ENCODE measurements at places on chromosomes 7 and 10.

DNA sequence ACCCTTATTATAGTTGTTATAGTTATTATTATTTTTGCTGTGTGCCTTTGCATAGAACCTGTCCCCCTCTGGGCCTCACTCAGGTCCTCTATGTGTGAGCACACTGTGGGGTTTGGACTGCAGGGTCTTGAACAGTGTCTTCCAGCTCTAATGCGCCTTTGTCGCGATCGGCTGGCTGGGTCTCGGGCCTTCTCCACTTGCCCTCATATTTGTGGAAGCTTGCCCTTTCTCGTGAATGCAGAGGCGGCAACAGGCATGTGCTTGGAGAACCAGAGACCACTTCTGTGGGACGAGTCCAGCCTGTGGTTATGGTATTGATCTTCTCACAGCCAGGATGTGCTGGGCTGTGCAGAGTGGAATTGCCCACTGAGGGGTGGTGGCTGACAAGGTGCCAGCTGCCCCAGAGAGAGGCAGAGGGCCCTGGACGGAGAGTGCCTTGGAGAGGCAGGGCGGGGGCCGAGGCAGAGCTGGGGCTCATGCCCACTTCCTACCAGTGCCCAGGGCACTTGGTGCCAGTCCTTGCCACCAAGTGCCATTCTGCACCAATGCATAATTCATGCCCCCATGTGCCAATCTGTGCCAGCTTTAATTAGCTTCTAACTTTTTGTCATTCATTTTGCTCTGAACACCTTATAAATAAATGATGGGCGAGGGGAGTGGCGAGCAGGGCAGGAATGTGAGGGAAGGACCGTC is 6.8 kb upstream of the CDH23 start:
- no peak for DNase-seq

DNA sequence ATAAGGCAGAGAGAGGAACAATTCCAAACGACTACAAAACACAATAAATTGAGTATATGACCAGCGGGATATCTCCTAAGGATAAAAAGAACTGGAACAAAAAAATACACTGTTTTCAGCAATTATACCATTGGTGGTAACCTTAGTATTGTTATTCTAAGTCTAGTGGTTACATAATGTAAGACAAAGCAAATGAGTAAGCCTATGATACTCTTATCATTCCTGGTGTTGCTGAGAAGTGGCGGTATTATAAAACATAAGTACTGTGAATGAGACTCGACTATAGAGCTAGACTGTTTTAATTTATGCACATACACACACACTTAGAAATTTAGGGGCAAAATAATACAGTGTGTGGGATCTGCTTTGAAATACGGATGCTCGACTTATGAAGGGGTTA is 107.7 kb downstream of the NRBF2 start:
- no peak for DNase-seq

DNA sequence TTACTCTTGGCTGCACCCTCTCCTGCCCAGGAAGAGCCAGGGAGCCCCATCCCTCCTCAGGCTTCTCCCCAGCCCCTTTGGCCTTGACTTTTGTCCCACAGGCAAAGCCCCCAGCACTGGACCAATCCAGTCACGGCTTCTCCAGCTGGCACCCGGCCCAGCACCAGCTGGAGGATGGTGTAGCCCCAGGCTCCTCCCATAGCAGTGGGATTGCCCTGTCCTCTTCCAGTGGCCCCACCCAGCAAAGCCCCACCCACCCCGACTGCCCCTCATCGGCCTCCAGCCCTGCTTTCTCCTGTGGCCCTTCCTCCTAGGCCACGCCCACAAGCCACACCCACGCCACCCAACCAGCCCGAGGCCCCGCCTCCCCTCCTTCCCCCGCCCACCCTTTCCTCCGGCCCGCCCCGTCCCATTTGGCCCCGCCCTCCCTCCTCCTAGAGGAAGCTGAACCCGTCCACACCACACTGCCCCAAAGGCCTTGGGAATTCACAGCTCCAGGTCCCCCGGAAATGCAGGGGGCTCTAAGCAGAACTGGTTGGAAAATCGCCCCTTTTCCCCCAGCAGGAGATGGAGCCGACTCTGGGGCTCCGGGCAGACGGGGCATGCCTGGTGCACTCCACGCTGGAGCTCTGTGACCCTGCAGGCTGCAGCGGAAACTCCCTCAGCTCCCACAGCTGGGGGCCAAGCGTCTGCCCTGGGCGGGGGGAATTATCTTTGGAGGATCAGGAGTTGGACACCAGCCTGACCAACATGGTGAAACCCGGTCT is 25.2 kb downstream of the GET4 start:
- DNase-seq, result peak; percentile 96

DNA sequence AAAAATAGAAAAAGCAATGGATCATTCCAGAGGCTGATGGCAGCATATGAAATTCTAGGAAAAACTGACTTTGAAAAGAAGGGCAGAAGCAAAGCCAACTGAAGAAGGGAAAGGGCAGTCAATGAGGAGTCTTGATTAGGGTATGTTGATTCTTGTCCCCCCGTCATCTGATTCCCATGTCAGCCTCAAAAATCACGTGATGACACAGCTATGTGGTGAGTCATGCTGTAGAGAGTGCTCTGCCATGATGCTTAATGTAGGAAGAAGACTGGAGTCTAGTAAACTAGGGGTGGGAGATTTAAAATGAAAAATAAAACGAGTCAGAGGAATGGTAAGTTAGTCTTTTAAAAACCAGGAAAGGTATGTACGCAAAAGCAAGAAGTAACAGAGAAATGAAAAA is 3.9 kb upstream of the POU6F2 start:
- DNase-seq, result peak; percentile 6

DNA sequence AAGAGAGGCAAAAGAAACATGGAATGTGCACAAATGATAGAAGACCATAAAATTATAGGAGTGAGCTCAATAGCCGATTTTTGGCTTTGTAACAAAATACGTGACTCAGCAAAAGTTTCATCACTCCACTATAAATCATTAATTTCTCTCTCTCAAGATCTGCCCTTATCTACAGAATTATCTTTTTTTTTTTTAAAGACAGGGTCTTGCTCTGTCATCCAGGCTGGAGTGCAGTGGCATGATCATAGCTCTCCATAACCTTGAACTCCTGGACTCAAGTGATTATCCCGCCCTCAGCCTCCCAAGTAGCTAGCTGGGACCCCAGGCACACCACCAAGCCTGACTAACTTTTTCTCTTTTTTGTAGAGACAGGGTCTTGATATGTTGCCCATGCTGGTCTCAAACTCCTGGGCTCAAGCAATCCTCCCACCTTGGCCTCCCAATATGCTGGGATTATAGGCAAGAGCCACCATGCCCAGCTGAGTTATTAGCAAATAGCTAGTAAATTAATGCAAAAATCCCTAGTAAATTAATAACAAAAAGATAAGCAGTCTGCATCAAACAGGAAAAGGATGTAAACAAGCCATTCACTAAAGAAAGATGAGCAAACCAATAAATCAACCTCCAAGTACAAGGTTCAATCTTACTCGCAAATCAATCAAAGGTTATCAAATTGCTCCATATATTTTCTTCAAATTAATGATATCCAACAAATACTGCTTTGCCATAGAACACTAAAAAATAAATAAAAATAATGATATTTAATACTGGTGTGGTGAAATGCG is 450.7 kb downstream of the PARD3 start:
- no peak for DNase-seq

GRCh38 chr7:74483402-74484336 is 30.0 kb downstream of the GTF2IRD1 start:
- no peak for DNase-seq

DNA sequence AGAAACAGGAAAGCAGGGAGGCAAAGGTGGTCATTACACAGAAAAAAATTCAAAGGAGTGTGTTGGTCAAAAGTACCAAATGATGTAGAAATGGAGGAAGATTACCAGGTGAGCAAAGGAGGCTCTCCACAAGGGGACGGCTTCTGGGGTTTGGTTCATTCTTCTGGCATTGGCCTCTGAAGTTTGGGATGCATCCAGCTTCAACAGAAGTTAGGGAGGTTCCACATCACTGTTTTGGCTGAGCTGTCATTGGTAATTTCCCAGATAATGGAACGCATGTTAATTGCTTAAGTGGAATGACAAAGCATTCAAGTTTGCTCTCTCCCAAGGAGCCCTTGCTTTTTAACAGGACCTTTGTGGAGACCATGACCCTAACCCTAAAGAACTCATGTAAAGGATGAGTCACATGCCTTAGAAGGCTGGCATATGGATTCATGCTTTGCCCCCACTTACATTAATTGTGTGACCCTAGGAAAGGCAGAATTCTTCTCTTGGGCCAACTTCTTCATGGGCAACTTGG is 398.6 kb downstream of the GPAM start:
- DNase-seq, result no peak

DNA sequence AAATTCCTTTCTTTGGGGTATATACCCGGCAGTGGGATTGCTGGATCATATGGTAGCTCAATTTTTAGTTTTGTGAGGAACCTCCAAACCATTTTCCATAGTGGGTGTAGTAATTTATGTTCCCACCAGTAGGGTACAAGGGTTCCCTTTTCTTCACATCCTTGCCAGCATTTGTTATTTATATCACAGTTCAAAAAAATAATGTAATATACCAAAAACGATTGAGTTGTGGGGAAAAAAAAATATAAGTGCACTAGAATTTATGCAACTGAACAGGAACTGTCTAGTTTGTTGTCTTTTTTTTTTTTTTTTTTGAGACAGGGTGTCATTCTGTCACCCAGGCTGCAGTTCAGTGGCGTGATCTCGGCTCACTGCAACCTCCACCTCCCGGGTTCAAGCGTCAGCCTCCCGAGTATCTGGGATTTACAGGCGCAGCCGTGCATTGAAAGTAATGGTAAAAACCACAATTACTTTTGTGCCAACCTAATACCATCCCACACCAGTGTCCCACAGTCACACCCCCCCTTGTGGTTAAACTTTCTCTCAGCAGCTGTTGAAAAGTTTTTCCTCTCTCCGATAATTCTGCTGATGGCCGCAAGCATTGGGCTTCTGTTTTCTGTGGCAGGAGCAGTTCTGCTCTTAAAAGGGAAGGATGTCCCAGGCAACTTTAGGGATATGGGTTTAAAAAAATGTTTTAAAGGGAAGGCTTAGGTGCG is 6.8 kb upstream of the LAT2 start:
- no peak for DNase-seq

GRCh38 chr7:7114575-7115291 is 67.6 kb upstream of the C1GALT1 start:
- peak; percentile 95 for DNase-seq

DNA sequence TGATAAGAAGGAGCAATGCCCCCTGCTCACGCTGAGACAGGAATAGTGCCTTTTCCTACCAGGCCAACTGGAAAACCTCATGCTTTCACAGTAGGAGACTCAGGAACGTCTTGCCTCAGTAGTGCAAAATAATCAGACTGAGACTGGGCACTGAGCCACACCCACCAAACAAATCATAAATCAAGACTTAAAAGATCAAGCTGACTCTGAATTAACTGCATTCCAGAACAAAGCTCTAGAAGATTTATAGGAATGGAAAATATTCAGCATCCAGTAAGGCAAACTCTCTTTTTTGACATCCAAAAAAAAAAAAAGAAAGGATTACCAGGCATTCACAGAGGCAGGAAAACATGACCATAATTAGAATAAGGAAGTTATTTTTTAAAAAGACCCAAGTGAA is 30.5 kb upstream of the SLC18A3 start:
- DNase-seq, result no peak

DNA sequence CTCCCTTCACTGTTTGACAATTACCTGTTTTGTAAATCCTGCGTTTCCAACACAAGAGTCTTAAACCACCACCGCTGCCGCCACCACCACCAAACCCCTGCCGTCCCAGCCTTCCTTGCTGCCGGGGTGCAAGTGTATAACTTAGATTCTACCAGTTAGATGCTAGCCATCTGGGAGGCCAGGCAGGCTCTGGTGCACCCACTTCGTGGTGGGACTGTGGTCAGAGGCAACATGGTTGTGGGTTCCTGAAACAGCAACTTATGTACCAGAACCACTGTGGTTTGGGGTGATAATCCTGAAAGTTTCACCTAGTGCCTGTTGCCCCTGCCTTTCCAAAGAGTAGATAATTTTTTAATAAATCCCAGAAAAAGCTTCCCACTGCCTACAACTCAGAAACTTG is 510.5 kb downstream of the CCSER2 start:
- no peak for DNase-seq

DNA sequence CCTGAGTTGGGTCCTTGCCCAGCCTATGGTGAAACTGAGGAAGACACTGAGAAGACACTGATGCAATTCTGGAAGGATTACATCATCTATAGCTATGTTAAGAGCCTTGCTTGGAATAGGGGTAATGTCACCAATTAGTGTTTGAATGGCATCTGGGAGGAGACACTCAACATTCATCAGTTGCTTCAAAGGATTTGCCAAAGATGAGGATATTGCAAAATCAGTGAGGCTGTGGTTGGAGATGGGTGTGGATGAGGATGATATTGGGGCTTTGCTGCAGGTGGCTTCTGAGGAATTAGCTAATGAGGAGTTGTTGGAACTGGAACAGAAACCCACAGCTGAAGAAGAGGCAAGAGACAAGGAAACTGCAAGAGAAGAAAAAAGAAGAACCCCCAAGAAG is 146.7 kb upstream of the SP4 start:
- DNase-seq, result no peak

- DNase-seq, result no peak
These were observed 43.3 kb downstream of the STK32C start for GRCh38 chr10:132264306-132264950.

GRCh38 chr10:88004451-88004850 is 141.0 kb downstream of the PTEN start:
- DNase-seq, result no peak

GRCh38 chr7:137846549-137846826 is 286 bp downstream of the DGKI start:
- DNase-seq, result peak; percentile 68

GRCh38 chr7:94391726-94392392 is 2.8 kb upstream of the COL1A2 start:
- DNase-seq, result peak; percentile 17

- DNase-seq, result no peak
These were observed 31.3 kb downstream of the ZNF783 start for GRCh38 chr7:149293338-149293737.

DNA sequence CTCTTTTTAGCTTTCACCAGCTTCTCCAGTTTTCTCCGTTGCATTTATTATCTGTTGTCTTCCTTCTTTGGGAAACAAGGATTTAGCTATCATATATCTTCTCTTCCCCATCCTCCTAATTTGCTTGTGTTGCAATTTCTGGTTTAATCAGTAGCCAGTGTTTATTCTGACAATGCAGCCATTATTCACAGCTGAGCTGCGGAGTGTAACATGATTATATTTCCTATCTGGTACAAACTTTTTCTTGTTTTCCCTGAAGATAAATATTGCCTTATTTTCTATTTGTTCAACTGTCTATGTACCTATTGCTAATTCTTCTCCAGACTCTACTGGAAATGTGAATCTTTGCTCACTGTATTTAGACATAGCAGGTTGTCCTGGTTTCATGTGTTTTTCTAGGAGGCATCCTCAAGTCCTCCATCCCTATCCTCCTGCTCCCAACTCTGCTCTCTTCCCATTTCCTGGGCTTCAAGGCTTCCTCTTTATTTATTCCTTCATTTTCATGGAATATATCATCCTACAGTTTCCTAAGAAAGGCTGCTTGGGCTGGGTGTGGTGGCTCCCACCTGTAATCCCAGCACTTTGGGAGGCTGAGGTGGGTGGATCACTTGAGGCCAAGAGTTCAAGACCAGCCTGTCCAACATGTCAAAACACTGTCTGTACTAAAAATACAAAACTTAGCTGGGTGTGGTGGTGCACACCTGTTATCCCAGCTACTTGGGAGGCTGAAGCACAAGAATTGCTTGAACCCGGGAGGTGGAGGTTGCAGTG is 72.4 kb upstream of the KDM7A start:
- DNase-seq, result no peak

- peak; percentile 88 for DNase-seq
These were observed 295.6 kb downstream of the PTPRN2 start for GRCh38 chr7:158291998-158292397.
